ENCODE measurements at places on chromosomes 13 and 19. TPM values are rescaled to one million over a fixed set of nuclear protein-coding genes. Genes with fewer than 3 reads are reported as not detected.
A peak's percentile ranks its signal among the peaks of the same experiment; 100 is the strongest.

Gene PDCD2L
- 33.8 TPM for total RNA-seq

Gene NHLRC3
- total RNA-seq = 17.4 TPM

Gene NCAN
- total RNA-seq = not detected

Gene ZNF534
- total RNA-seq = not detected

Gene GPR183
- total RNA-seq = not detected

Gene OR10H1
- not detected for total RNA-seq

- no peaks in the 10 kb centered on the region for H3K27me3 ChIP-seq
- no peak for DNase-seq
- H3K27ac ChIP-seq = no peak overlapping the region
- no peaks in the 10 kb centered on the region for H3K4me1 ChIP-seq
- no peaks in the 10 kb centered on the region for H3K36me3 ChIP-seq
These were observed 36.1 kb upstream of the ANKRD10 start for GRCh38 chr13:110950819-110951570.

- H3K4me3 ChIP-seq = peak within 1 kb of the TSS; percentile 79
- no peaks in the 10 kb centered on the region for H3K27me3 ChIP-seq
- H3K27ac ChIP-seq = peak within 1 kb of the TSS; percentile 67
- DNase-seq = peak; percentile 75
These were observed at the start of gene STXBP2 for GRCh38 chr19:7636691-7637373. STXBP2 (plus strand) TSS chr19:7637110; CDS start chr19:7637150, 40 bp downstream.

DNA sequence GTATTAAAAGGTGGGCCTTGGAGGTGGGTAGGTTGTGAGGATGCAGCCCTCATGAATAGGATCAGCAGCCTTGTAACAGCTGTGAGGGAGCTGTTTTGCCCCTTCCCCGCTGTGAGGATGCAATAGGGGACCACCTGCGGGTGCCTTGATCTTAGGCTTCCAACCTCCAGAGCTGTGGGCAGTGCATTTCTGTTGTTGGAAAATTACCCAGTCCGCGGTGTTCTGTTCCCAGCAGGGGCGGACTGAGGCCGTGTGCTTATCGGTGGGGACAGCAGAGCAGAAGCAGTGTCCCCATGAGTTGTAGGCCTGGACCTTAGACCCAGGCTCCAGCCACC is 54.8 kb upstream of the TEX29 start:
- no peak overlapping the region for H3K4me3 ChIP-seq
- no peaks in the 10 kb centered on the region for H3K36me3 ChIP-seq
- no peak for DNase-seq

- no peaks in the 10 kb centered on the region for H3K27me3 ChIP-seq
- no peaks in the 10 kb centered on the region for H3K36me3 ChIP-seq
- H3K4me1 ChIP-seq = no peaks in the 10 kb centered on the region
- H3K27ac ChIP-seq = no peak overlapping the region
These were observed 234.2 kb downstream of the PCDH17 start for GRCh38 chr13:57865600-57866294.

DNA sequence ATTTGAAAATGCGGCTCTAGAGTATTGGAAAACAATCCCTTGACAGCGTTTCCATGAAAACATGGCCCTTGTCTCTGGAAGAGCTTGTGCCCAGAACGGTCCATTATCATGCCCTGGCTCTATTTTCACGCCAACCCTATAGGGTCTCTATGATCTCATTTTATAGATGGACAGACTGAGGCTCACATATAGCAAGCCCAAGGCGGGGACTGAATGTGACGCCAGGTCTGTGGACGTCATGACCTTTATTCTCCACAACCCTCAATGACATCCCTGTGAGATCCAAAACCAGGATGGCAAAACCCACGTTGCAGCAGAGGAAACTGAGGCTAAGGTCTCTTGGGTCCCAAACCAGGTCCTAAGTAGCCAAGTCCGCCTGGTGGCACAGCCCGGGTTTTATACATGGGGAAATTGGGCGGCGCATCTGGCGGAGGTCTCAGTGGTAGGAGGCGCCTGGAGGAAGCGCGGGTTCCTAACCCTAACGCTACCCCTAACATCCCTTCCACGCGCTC is 425 bp upstream of the COLGALT1 start:
- H3K4me1 ChIP-seq = peaks cover 23% of the 10 kb centered on the region
- peaks cover 26% of the 10 kb centered on the region for H3K36me3 ChIP-seq
- no peak for DNase-seq
- peak overlapping the region; percentile 69 for H3K4me3 ChIP-seq

DNA sequence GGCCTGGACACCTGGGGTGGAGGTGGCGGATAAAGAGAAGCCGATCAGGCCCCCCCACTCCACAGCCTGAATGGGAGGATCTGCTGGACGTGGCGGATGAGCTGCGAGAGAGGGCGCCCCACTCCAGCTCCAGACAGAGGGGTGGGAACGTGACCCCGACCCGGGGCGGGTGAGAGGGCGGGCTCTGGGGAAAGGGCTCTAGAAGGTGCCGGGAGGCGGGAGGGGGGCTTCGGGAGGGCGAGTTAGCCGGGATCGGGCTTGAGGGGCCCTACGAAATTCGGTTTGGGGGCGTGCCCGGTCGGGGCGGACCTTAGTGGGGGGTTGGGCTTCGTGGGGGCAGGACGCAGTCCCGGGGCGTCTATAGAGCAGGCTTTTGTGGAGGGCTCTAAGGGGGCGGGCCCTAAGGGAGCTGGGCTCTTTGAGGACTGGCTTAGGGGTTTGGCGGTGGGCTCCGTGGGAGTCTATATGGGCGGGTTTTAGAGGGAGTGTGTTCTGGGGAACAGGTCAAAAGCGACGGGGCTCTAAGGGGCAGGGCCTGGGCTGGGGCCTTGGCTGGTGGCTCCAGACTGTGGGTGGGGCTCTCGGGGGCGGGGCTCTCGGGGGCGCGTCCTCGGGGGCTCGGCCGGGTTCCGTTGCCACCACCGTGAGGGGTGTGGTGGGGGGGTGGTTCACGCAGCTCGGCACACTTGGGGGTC is 4.1 kb upstream of the NANOS3 start:
- peak overlapping the region; percentile 23 for H3K27ac ChIP-seq
- peaks cover 13% of the 10 kb centered on the region for H3K4me1 ChIP-seq
- no peaks in the 10 kb centered on the region for H3K27me3 ChIP-seq
- H3K4me3 ChIP-seq = peak overlapping the region; percentile 30
- H3K36me3 ChIP-seq = no peaks in the 10 kb centered on the region

- H3K4me1 ChIP-seq = no peaks in the 10 kb centered on the region
- no peak overlapping the region for H3K27ac ChIP-seq
- peak; percentile 12 for DNase-seq
- no peaks in the 10 kb centered on the region for H3K36me3 ChIP-seq
These were observed 49.3 kb upstream of the IL17D start for GRCh38 chr13:20654156-20654555.

- DNase-seq = peak; percentile 11
- no peaks in the 10 kb centered on the region for H3K27me3 ChIP-seq
- no peaks in the 10 kb centered on the region for H3K4me1 ChIP-seq
These were observed 1525.4 kb downstream of the SLITRK1 start for GRCh38 chr13:82356667-82357410.

DNA sequence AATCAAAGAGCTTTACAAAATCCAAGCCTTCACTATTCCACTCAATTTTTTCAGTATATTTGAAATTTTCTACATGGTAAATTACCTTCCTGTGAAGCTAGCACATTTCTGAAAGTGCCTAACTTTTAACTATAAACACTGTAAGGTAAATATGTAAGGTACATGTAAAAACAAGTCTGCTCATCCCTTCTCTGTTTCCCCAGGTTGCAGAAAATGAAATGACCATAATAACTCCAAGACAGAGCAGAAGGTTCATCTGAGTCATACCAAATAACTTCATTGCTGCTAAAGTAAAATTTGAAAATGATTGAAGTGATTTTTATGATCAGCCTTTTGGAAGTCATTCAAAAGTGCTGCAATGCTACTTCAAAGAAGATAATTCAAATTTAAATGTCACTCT is 28.6 kb downstream of the FGF14 start:
- no peak for DNase-seq
- no peaks in the 10 kb centered on the region for H3K36me3 ChIP-seq
- peaks cover 12% of the 10 kb centered on the region for H3K4me1 ChIP-seq

GRCh38 chr19:1811472-1811894 is 593 bp downstream of the ATP8B3 start:
- H3K27me3 ChIP-seq = no peaks in the 10 kb centered on the region
- DNase-seq = peak; percentile 48
- peak overlapping the region; percentile 59 for H3K4me3 ChIP-seq
- peaks cover 4% of the 10 kb centered on the region for H3K4me1 ChIP-seq

DNA sequence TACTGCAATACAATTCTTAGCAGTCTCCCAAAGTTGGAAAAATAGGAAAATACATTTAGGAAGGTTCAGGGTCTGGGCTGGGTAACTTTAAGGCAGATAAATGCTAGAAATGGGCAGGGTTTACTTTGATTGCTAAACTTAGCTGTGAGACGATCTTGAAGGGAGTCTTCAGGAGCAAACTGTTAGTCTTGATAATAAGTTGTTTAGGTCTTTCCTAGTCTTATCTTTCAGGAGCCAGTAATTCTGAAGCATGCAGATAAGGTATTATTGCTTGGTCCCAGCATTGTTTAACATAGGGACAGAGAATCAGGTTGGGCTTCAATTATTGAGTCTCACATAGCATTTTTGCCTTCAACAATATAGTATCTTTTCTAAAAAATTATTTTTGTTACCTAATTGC is 262.4 kb upstream of the MIR17HG start:
- no peak overlapping the region for H3K27ac ChIP-seq
- peaks cover 77% of the 10 kb centered on the region for H3K27me3 ChIP-seq
- no peaks in the 10 kb centered on the region for H3K36me3 ChIP-seq

DNA sequence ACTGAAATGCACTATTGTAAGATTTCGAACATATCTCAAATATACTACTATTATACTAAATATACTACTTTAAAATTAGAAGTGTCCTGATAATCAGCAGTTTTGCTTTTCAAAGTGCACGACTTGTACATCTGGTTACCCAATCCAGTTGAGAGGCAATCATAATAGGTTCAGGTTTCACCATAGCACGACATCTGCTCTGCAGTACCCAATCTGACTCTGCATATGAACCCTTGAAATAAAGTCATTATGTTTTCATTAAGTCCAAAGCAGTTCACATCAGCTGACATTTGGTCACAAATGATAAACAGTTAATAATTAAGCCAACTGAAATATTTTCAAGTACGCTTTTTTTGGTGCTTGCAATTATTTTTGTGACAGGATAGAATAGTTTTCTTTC is 90.6 kb downstream of the PCDH9 start:
- no peaks in the 10 kb centered on the region for H3K36me3 ChIP-seq
- no peaks in the 10 kb centered on the region for H3K27me3 ChIP-seq
- no peak overlapping the region for H3K4me3 ChIP-seq
- H3K27ac ChIP-seq = no peak overlapping the region
- no peaks in the 10 kb centered on the region for H3K4me1 ChIP-seq
- DNase-seq = no peak

- no peaks in the 10 kb centered on the region for H3K36me3 ChIP-seq
- no peak overlapping the region for H3K27ac ChIP-seq
- DNase-seq = no peak
- no peaks in the 10 kb centered on the region for H3K4me1 ChIP-seq
- peaks cover under 1% of the 10 kb centered on the region for H3K27me3 ChIP-seq
These were observed 180.6 kb downstream of the FOXO1 start for GRCh38 chr13:40485611-40486517.

- H3K36me3 ChIP-seq = no peaks in the 10 kb centered on the region
- no peak overlapping the region for H3K4me3 ChIP-seq
- H3K27me3 ChIP-seq = no peaks in the 10 kb centered on the region
- no peak overlapping the region for H3K27ac ChIP-seq
These were observed 304.5 kb downstream of the KCNRG start for GRCh38 chr13:50319635-50320255.

DNA sequence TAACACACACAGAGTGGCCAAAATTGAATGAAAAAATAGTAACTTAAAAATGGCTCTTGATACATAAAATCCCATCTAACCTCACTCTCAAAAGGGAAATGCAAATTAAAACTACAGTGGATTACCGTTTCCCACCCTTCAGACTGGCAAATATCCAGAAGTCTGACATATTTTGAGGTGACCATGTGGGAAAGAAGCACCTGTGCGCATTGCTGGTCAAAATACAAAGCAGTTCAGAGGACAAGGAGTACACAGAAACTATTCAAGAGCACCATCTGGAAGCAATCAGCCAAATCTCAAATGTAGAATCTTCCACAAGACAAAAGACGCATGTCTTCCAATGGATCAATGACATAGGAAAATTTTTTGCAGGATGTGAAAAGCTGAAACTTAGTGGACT is 23.2 kb downstream of the NALCN start:
- H3K36me3 ChIP-seq = no peaks in the 10 kb centered on the region
- no peaks in the 10 kb centered on the region for H3K27me3 ChIP-seq
- H3K27ac ChIP-seq = no peak overlapping the region
- DNase-seq = no peak

DNA sequence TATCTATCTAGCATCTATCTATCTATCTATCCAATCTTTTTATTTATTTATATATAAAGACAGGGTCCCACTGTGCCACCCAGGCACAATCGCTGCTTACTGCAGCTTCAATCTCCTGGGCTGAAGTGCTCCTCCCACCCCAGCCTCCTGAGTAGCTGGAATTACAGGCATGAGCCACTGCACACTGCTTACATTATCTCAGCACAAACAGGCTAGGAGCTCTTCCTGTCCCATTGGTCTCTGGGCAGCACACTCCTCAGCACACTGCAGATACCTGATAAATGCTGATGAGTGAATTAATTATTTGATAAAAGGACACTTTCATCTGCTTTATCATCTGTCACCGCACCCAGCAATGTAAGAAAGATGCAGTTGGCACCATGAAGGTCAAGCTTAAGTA is 16.1 kb downstream of the ZNF562 start:
- no peaks in the 10 kb centered on the region for H3K27me3 ChIP-seq
- no peak overlapping the region for H3K4me3 ChIP-seq
- H3K27ac ChIP-seq = no peak overlapping the region
- no peak for DNase-seq

- H3K4me1 ChIP-seq = peaks cover 36% of the 10 kb centered on the region
- no peaks in the 10 kb centered on the region for H3K27me3 ChIP-seq
- DNase-seq = peak; percentile 90
- no peak overlapping the region for H3K4me3 ChIP-seq
- H3K36me3 ChIP-seq = peaks cover 5% of the 10 kb centered on the region
- H3K27ac ChIP-seq = peak overlapping the region; percentile 88
These were observed 497.2 kb downstream of the DIAPH3 start for GRCh38 chr13:59666504-59666903.

DNA sequence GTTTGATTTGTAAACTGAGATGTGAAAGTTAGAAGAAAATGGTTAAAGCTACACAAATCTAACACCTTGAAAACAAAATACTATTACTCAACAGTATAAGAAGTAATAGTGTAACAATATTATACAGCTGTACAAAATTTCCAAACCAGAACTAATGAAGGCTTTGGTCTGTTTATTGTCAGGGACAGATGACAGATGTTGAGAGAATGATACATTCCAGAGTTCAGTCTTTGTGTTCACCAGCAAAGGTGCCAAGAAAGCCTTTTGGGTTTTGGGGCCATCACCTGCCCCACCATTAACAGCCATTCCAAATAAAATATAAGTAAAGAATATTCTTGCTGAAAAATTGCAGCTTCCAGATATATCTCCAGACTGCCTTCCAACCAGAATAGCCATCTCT is 439.3 kb downstream of the PCDH20 start:
- H3K27ac ChIP-seq = no peak overlapping the region
- H3K4me1 ChIP-seq = no peaks in the 10 kb centered on the region
- H3K27me3 ChIP-seq = no peaks in the 10 kb centered on the region
- H3K36me3 ChIP-seq = no peaks in the 10 kb centered on the region
- H3K4me3 ChIP-seq = no peak overlapping the region

- no peak for DNase-seq
- H3K27me3 ChIP-seq = no peaks in the 10 kb centered on the region
- H3K4me1 ChIP-seq = no peaks in the 10 kb centered on the region
- no peak overlapping the region for H3K27ac ChIP-seq
- no peaks in the 10 kb centered on the region for H3K36me3 ChIP-seq
These were observed 204.8 kb downstream of the MYO16 start for GRCh38 chr13:108834193-108834592.

GRCh38 chr13:52701728-52702465 is 37.7 kb downstream of the CNMD start:
- DNase-seq = no peak
- no peaks in the 10 kb centered on the region for H3K27me3 ChIP-seq
- H3K4me1 ChIP-seq = peaks cover 35% of the 10 kb centered on the region
- no peak overlapping the region for H3K4me3 ChIP-seq

Data from A673 (cell line).